AG08396 (cell line): ENCODE measurements at places on chromosomes 2 and 18.

DNA sequence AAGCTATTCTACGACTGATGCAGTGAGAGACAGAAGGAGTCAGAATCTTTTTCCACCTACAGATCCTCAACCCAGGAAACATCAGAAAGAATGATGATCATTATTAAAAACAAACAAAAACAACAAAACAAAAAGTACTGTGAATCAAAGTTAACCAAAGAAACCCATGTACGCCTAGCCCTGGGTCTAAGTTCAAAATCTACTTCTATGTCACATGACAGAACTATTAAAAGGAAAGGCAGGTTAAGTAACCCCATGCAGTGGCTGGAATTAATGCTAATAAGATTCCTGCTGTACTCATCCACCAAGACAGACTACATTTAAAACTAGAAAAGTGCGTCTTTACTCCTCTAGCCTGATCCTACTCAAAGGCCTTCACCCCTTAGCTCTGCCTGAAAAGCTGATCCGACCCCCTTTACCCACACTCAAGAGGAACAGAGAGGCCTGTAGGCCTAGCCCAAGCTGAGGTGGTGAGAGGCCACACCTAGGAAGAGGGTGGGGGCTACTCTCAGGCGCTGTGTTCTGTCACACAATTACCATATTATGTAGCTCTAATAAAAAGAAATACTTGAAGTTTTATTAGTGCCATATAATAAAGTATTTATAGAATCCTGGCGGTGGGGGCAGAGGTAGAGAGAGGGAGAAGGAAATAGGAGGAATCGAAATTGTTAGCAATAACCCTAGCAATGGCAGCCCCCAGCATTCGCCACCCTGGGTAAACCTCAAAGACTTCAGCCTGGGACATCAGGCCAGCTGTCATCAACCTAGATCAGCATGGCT lies 37.1 kb downstream of the NHEJ1 start:
- DNase-seq = no peak

GRCh38 chr2:96771796-96772618 lies 11.3 kb downstream of the CNNM4 start:
- DNase-seq = no peak

- no peak for DNase-seq
These were observed 72.5 kb upstream of the HDAC4 start for GRCh38 chr2:239473211-239473805.

GRCh38 chr2:46634905-46635304 lies 155.5 kb downstream of the TMEM247 start:
- no peak for DNase-seq

DNA sequence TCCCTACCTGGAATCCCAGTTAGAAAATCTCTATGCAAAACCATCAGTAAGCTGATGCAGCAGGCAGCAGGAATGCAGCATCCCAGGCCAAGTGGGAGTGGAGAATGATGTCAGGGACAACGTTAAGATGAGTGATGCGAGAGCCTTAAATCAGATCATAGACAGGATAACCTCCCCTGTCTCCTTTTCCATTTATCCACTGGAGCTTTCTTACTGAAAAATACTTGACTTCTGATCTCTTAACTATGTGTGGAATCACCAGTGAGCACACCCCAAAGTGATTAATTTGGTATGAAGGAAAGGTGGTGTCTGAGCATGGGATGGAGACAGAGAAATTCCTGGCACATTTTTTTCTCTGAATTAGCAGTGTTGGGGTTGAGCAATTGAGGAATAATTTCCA lies 98.0 kb downstream of the RND3 start:
- peak; percentile 12 for DNase-seq
